ENCODE measurements at places on chromosomes 12 and 14.

- DNase-seq: peak; percentile 12
Observed at GRCh38 chr12:2963760-2964292, 4.6 kb downstream of the TEAD4 start.

DNA sequence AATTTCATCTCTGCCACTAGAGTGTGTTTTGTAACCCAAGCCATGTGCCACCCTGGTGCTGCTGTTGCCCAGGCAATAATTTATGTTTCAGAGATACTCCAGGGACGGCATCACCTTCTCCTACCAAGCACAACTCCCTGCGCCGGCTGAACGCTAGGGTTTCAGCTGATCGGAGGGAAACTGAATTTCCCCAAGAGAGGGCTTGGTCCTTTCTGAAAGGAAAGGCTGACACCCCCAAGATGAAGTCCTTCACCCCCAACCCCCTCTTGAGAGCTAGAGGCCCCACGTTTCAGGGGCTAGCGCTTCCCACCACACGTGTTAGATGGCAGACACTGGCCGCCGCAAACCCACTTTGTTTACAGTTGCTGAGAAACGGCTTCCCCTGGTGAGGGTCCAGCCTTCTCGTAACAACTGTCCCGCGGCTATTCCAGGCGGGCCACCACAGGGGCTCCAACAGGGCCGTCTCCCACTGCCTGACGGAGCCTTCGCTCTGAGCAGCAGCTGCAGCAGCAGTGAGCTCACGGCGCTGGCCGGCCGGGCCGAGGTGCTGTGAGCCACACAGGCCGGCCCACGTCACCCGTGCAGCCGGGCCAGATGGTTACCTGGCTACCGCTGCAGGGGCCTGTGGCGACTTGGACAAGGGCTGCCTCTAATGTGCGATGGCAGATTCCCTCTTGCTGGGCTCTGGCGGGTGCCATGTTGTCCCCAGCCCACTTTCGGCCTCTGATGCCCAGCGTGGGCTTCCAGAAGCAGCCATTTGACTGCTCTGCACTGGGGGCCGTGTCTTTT is 66.4 kb downstream of the TESC start:
- DNase-seq: peak; percentile 33

DNA sequence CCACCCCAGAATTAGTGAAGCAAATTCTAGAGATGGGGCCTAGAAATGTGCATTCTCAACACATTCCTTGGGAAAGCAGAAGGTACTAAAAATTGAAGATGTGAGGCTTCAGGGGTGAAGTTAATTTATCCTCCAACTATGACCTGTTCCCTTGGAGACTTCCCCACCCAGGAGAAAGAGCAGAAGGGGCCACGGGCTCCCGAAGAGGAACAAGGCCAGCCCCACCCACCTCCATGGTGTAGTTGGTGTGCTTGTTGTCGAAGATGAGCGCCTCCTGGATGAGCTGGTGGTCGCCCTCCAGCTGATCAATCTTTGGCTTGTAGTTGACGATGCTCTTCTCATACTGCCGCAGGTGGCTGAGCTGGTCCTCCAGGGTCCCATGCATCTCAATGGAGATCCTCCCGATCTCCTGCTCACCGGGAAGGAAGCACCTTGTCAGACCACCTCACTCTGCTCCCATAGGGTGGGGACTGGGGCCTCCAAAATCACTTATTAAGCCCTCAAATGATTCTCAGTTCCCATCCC is 87.8 kb upstream of the ZFP36L1 start:
- DNase-seq: no peak

DNA sequence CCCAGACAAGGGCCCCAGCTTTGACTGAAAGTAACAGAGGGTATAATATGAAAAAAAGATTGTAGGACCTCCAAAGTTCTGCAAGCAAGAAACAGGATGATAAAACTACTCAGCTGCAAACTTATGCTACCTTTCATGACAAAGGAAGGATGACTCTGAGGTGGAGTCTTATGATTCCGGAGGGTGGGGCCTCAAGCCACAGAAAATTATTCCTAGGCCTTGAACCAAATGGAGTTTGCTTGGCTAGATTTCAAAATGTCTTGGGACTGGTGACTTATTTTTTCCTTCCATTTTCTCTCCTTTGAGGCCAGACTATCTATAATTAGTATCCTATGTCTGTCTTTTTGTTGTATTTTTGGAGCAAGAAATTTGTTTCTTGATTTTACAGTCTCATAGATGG is 336.4 kb downstream of the LRIG3 start:
- no peak for DNase-seq

- no peak for DNase-seq
Observed at GRCh38 chr12:89551747-89552146, 25.9 kb upstream of the POC1B start.

DNA sequence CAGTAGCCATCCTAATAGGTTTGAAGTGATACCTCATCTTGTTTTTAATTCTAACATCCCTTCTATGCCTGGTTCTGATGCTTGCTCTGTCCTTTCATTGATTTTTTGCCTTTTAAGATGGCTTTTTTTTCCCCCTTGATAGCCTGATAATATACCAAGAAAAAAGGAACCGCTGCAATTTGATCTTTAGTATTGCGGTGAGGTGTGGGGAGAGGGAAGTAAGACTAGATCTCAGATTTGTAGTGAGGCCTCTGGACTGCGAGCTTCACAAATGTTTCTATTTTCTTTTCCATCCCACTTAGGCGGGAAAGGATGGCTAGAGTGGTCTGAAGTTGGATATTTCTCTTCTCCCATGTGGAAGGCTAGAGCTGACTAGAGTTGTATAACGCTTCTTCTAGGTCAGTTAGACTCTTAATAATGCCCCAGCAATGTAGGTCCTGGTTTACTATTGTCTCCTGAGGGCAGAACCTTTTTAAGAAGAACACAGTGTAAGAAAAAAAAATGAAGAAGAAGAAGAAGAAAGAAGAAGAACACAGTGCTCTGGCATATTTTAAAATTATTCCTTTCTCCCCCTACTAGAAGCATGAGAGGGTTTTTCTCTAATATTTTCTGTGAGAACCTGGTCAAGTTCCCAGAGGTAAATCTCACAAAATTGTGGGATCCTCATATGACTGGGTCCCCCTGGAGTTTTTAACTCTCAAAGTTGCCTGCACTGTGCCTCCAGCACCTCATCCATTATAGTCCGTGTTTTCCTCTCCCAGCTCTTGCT is 11.9 kb upstream of the KLRB1 start:
- no peak for DNase-seq

GRCh38 chr12:112347581-112347982 is 34.6 kb downstream of the HECTD4 start:
- DNase-seq: peak; percentile 79

- peak; percentile 28 for DNase-seq
Observed at GRCh38 chr12:98470469-98471082, 44.8 kb upstream of the TMPO start.

GRCh38 chr14:44940211-44940610 is 21.5 kb downstream of the KLHL28 start:
- no peak for DNase-seq

DNA sequence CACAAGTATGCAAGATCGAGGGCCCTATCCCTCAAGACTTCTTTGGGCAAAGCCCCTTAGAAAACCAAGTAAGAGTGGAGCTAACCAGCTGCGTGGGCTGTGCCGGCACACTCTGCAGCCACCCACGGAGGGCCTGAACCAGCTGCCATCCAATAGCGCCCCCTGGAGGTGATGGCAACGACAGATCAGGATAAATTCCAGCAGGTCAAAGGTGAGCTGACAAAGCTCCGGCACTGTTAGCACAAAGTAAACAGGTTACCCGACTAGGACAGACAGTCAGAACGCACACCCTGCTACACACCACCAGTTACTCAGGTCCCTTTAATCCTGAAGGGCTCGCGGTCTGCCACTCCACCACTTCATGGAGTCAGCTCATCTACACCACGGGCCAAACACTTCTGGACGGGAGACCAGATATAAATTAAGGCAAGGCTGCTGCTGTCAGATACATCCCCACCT is 4.9 kb downstream of the ZBTB39 start:
- DNase-seq: peak; percentile 64

- peak; percentile 63 for DNase-seq
Observed at GRCh38 chr12:47776471-47777143, 3.6 kb downstream of the SLC48A1 start.

DNA sequence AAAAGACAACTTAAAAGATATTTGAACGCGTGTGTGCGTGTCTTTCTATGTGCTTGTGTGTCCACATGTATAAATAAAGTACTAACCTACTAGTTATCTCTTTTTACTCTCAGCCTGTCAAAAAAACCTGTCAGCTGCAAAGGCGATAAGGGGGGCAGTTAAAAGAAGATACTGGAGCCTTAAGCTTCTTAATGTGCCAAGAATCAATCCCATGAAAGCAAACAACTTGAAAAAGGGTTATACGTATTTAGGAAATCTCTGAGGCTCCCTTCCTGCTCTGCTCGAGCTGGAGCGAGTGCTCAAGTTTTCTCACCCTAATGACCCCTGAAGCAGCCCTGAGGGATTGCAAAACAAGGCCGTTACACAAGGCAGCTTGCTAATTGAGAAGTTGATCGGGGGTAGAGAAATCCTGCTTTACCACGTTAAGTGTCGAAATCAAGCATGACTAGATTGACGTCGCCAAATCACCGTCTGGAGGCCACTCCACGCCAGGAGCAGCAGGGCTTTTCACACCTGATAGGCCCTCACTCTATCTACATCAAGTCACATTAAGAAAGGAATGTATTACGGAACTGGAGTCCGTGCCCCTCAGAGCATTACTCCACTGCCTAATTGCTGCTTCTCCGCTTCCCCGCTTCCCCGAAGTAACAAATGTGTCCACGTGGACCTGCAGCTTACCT is 32.4 kb downstream of the LMO3 start:
- peak; percentile 68 for DNase-seq

DNA sequence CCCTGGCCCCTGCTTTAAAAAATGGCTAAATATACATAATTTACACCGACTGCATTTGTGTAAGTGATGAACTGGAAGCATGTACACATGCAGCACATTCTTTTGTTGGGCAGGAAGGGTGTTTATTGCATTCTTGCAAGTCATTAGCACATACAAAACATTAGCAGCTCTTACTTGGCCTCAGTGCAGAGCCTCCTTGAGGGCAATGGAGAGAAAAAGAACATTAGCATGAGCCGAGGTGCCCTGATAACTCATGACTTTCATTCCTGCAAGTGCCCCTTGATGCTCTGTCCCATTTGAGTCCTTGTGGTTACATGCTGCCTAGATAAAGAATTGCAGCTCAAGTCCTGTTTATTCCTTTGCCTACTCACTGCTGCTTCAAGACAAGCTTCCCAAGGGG is 61.9 kb downstream of the PAX9 start:
- DNase-seq: no peak

DNA sequence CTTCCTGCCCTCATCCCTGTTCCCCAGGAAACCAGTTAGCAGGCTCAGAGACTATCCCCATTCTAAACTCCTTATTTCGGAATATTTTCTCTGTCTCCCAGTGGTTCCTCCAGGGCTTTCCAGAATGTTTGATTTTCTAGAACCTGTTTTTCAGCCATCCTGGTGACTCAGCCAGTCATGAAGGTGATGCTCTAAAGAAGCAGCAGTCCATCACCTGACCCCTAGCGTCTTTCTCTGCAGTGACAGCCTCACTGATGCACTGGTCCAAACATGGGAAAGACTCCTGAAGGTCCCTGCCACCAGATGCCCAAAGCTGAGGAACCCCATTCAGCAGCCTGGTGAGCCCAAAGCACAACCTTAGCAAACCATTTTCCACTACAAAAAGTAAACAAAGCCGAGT is 212.6 kb downstream of the PHETA1 start:
- no peak for DNase-seq

GRCh38 chr14:99035268-99035667 is 236.7 kb downstream of the BCL11B start:
- DNase-seq: no peak

DNA sequence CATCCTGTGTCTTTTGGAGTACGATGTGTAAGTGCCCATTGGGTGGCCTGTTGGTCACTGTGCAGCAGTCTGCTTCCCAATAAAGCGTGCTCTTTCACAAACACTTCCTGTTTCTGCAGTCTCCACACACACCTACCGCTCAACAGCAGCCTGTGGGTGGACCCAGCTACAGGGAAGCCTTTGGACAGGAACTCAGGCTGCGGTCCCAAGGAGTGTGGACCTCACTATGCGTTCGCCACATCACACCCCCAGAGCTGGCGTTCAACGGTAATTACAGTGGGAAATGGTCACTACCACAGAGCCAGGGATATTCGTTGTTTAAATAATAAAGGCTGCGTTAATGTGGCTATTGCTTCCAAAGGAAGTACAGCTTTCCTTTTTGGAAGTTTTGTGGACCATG is 16.2 kb downstream of the PSMC1 start:
- no peak for DNase-seq

Data from iris pigment epithelial cell (primary cell).